ENCODE measurements at places on chromosomes 3 and 15.

DNA sequence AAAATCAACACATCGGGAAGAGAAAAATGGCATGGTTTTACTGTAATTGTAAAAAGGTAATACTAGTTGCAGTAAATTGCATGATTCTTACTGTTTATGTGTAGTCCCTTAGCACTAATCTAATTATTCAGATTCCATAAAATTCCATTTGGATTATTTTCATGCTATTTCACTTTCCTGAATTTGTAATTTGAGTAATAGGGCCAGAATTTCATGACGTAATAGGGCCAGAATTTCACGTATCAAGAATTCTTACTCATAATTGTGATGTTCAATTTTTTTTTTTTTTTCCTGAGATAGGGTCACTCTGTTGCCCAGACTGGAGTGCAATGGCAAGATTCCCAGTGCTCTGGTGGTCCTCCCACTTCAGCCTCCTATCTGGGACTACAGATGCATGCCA, 2.9 kb upstream of the U2SURP start:
- no peak for DNase-seq

DNA sequence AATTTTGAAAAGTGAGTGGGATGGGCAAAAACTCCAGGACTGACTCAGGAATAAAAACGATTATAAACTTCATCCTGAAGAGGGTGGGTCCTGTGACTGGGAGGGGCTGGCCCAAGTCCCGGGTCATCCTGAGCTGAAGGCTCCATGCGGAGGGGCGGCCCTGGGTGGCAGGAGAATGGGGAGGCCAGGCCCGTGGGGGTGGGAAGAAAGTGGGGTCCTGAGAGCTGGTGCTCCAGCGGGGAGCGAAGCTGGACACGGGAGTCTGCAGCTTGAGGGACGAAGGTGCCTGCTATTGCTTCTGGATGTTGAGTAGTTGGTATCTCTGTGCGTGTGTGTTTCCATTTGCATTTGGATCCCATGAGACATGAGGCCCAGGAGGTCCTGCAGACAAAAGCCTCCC, 4.7 kb upstream of the OCA2 start:
- no peak for DNase-seq

DNA sequence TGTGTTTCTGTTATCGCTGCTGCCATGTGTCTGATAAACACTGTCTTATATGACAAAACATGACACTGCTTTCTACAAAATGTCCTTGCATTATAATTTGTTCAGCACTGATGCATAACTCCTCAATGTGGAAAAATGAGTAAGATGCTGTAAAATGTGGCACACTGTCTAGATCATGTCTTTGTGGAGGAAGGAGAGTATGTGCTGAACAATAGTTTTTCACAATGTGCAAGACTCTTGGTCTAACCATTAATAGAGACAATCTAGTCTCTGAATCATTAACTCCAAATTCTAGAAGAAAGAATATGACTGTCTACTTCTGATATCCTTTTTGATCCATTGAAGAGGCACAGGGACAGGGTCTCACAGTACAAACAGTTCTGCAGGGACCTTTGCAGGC, 127.9 kb upstream of the RARB start:
- no peak for DNase-seq

- DNase-seq: no peak
Observed at GRCh38 chr3:124791142-124791541, 60.9 kb downstream of the UMPS start.

DNA sequence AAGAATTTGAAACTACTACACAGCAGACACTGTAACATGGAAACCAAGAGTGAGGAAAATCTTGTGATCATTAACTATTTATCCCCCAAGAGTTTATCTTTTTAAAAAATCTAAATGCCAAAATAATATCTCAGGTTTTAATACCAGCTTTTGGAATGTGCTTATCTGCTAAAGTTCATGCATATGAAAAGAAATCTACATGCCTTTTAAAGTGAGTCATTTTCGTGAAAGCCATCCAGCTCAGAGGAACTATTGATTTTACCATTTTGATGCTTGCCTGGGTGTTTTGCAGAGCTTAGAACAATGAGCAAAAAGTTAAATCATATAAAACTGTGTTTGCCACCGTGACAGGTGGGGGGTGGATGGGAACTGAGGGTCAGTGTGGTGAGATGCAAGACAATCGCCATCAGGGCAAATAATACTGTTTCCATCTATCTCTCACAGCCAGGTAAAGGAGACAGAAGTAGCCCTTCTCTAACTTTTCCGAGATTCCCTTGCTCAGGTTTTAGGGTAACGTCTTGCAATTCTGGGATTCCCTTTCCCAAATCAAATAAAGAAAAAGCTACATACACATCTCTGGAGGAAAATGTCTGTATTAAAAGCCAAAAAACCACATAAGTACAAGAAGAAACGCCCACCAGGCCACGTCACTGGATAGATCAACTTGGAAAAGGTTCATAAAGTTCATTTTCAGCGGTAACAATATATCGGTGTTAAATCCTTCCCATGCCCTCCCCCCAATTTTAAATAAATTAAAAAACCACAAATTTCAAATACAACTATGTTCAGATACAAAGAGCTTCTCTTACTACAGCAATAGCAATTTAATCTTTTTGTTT, 2.0 kb downstream of the TMEM158 start:
- DNase-seq: no peak

DNA sequence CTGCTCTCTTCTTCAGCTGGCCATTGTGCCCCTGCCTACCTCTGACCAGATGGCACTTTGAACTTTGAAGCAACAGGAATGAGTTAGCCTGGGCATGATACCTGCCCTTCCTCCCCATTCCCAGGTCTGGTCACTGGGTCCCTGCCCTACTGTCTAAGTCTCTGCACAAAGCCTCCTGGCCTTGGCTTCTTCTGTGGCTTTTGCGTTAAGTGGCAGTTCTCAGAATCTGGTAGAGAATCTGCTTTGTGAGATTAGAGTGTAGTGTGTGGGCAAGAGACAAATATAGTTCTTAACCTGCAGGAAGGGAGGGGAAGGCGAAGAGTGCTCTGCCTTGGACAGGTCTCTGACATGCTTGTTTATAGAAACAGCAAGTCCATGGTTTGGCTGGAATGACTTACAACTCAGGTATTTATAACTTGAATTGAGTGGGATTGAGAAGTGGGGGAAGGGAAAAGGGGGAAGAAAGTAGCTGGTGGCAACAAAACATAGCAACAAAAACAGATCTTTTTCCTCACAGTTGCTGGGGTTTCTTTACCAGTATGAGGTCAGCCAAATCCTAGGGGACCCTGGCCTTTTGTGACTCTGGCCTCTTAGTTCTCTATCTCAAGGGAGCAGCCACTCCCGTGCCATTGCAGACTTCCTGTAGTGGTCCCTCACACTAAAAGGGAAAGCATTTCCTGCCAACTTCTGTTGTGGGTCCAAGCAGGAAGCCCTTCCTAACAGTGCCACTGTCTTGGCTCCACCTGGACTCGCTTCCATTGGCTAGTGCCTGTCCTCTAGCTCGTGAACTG, 16.7 kb downstream of the MAPKBP1 start:
- no peak for DNase-seq

Data from CD4-positive, alpha-beta T cell treated with Interleukin-10 for 1 hour (primary cell).